Putamen (tissue), 1 donor: ENCODE measurements at places on chromosomes 7 and 10.

- DNase-seq: no peak
Observed at GRCh38 chr10:78686444-78687060, 382.2 kb upstream of the ZMIZ1 start.

- no peak for DNase-seq
Observed at GRCh38 chr10:20313665-20314064, 497.4 kb downstream of the PLXDC2 start.

GRCh38 chr7:5283421-5284303, 919 bp downstream of the SLC29A4 start:
- no peak for DNase-seq

DNA sequence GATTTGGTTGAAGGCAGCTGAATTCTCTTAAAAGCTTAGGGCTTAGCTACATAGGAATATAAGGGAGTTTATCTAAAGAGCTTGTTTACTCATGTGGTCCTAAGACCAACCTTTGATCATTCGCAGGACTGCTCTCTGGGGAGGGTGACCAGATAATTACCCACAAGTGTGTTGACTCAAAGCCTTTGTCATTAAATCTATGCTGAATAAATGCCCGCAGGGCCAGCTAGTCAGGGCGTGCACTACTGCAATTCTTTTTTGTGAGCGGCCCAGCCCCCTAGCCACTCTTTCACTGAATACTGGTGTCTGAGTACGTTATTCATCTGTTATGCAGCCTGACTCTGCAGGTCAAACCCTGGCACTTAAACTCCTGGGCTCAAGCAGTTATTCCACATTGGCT, 69.6 kb downstream of the AKAP9 start:
- DNase-seq: no peak

DNA sequence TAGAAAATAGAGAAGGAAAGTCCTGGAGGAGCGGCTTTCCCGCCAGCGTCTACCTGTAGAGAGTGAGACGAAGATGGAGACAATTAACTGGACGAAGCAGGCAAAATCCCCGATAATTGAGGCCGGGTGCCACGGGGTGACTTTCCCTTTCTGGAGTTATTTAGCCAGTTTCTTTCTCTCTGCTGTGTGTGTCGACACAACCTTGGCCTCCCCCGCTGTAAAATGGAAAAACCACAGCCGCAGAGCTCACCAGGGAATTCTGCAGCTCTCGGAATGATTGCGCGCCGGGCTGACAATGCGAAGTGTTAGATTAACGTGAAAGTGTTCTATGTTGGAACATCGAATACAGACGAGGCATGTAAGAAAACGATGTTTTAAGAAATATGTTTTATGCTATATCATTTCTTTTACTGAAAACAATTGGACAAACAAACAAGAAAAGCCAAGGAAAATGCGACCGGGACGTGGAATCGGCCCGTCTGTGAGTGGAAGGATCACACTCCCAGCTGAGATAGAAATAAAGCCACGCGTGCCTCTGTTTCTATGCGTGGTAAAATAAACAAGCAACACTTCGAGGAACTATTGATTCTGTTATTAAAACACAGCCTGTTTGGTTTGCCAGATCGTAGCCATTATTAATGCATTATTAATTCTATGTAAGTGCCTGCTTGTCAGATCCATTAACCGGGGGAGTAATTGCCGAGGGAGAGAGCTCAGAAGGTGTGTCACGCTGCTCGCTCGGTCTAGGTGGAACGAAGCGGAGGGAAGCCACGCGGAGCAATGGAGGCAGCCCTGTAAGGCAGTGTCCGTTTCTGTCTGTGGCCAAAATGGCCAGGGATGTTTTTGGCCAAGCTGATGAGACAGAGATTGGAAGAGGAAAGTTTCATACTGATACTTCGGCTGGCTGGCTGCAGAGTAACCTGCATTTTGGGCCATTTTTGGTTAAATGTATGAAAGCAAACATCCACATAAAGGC, 129.4 kb downstream of the DNAJB6 start:
- DNase-seq: no peak
